ENCODE measurements at places on chromosomes 5 and 9. TPM values are rescaled to one million over a fixed set of nuclear protein-coding genes. Genes with fewer than 3 reads are reported as not detected.

GRCh38 chr5:100877274-100877673 is 25.8 kb downstream of the ST8SIA4 start:
- no peaks in the 10 kb centered on the region for H3K27me3 ChIP-seq
- no peak overlapping the region for H3K4me3 ChIP-seq
- H3K27ac ChIP-seq, result no peak overlapping the region
- no peaks in the 10 kb centered on the region for H3K4me1 ChIP-seq

- H3K36me3 ChIP-seq, result no peaks in the 10 kb centered on the region
- no peak for DNase-seq
- no peaks in the 10 kb centered on the region for H3K4me1 ChIP-seq
- no peak overlapping the region for H3K27ac ChIP-seq
- no peak overlapping the region for H3K4me3 ChIP-seq
These were observed 316.5 kb downstream of the BNC2 start for GRCh38 chr9:16553869-16554540.

GRCh38 chr9:92592946-92593861 is 57.4 kb upstream of the ECM2 start:
- no peaks in the 10 kb centered on the region for H3K27me3 ChIP-seq
- H3K4me1 ChIP-seq, result no peaks in the 10 kb centered on the region
- H3K4me3 ChIP-seq, result no peak overlapping the region
- DNase-seq, result no peak

- no peak overlapping the region for H3K27ac ChIP-seq
- no peak overlapping the region for H3K4me3 ChIP-seq
- no peaks in the 10 kb centered on the region for H3K36me3 ChIP-seq
- DNase-seq, result no peak
These were observed 344.2 kb downstream of the NTRK2 start for GRCh38 chr9:85013703-85014102.

DNA sequence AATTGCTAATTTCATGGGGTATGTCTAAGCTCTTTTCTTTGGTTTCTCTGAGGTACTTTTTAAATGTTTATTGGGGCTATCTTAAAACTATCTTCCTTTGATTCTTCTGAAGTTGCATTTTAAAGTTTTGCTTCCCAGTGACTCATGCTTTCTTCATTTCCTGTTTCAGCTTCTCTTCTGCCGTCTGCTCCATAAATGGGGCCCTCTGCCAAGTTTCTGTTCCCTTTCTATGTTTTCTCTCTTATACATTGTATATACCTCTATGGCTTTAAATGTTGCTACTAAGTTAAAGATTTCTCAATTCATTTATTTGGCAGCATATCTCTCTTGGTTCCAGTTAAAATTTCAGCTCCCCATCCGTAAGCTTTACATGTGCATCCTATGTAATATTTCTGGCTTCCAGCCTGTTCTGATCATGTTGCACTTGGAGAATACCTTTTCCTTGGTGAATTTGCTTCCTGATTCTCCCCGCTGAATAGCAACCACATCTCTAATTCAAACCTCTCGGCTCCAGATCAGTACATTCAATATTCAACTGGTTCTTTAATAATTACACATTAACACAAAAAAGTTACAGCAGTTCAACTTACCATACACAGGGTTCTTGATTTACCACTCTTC is 125.3 kb downstream of the ST8SIA4 start:
- H3K27me3 ChIP-seq, result no peaks in the 10 kb centered on the region
- H3K27ac ChIP-seq, result no peak overlapping the region
- H3K4me1 ChIP-seq, result no peaks in the 10 kb centered on the region
- H3K36me3 ChIP-seq, result no peaks in the 10 kb centered on the region
- DNase-seq, result peak; percentile 47

DNA sequence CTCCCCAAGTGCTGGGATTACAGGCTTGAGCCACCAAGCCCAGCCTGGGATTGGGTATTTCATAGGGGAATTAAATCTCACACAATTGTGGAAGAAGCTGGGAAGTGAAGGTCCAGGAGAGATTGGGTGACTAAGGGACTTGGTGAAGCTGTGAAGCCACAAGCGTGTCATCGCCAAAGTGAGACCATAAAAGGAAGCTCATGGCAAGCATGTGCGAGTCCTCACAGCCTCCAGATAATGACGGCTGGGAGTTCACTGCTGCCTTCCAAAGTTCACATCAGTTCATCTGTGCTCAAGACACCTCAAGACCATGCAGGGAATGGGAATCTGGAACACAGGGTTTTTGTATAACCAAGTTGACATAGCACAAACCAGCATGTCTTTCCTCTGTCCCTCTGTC is 210.6 kb downstream of the MARCHF11 start:
- no peaks in the 10 kb centered on the region for H3K27me3 ChIP-seq
- no peak overlapping the region for H3K4me3 ChIP-seq
- no peak overlapping the region for H3K27ac ChIP-seq
- no peak for DNase-seq

- H3K27me3 ChIP-seq, result no peaks in the 10 kb centered on the region
- H3K4me3 ChIP-seq, result no peak overlapping the region
- peaks cover 26% of the 10 kb centered on the region for H3K4me1 ChIP-seq
- no peak for DNase-seq
- H3K27ac ChIP-seq, result no peak overlapping the region
- H3K36me3 ChIP-seq, result no peaks in the 10 kb centered on the region
These were observed 2.0 kb upstream of the NINJ1 start for GRCh38 chr9:93136011-93136440.

GRCh38 chr9:134502809-134503211 is 138.8 kb upstream of the COL5A1 start:
- no peaks in the 10 kb centered on the region for H3K36me3 ChIP-seq
- DNase-seq, result peak; percentile 87

DNA sequence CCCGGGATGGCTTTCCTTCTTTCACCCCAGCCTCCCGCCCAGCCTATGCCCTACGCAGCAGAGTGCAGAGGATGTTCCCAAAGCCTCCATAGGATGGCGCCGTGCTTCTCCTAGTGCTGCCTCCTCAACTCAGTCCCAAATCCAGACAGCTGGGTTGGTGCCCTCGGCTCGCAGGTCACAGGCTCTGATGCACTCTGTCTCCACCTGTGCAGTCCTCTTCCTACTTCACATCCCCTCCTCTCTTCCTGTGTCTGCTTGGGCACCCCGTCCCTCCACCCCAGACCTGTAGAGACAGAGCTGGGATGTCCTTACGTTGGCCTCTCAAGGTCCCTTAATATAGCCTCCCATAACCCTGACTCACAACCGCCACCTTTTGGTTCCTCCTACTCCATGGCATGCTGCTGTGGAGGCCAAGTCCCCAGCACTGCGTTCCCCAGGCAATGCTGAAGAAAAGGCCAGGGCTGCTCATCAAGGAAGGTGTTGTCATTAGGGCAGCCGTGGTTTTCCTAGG is 314.4 kb downstream of the GADD45G start:
- H3K27me3 ChIP-seq, result no peaks in the 10 kb centered on the region
- H3K36me3 ChIP-seq, result no peaks in the 10 kb centered on the region
- peak; percentile 50 for DNase-seq
- H3K4me1 ChIP-seq, result no peaks in the 10 kb centered on the region
- H3K27ac ChIP-seq, result no peak overlapping the region

DNA sequence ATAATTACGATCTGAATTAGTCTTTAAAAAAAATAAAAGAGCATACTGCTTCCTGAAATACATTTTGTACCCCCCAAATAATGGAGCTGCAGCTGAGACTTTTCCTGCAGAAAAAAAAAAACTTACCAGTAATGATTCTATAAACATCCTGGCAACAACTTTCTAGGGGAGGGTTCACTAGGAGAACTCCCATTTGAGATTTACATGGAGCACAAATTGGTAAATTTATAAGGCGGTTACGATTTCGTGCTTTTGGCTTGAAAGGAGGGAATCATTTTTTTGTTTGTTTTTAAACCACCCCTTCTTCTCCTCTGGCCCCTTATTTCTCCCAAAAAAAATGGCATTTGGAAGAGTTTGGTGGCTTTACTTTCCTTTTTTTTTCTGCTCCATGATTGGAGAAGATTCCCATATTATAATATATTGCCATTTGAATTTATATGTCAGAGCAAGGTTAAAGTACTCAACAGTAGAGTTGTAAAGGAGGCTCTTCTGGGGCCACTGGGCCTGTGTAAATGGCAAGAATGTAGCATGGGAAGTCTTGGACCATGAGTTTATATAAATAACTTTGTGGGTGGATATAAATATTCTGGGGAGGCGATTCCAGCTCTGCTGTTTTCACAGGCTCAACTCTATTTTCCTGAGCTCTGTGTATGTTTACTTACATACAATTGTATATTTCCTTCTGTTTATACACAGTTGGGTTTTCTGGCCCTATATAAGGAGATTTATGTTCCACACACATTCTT is 159.9 kb downstream of the CSNK1G3 start:
- no peaks in the 10 kb centered on the region for H3K36me3 ChIP-seq
- no peak overlapping the region for H3K27ac ChIP-seq
- no peaks in the 10 kb centered on the region for H3K27me3 ChIP-seq
- DNase-seq, result no peak
- H3K4me1 ChIP-seq, result peaks cover 18% of the 10 kb centered on the region

Gene ACOT12
- total RNA-seq, result not detected

DNA sequence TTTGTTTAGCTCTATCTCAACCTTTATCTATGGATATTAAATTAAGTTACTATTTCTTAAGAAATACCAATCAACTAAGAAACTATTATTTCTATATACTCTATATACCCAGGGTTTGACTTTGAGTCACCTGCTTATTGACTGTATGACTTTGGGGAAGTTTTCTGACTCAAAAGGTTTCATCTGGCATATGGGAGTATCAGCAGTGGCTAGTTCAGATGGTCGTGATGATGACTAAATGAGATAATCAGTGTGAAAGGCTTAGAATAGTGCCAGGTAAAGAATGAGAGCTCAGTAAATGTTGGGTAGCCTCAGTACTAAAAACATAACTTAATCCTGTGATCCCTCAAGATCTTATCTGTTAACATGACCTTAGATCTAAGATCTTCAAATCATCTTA is 179.7 kb upstream of the ISL1 start:
- no peak overlapping the region for H3K27ac ChIP-seq
- no peaks in the 10 kb centered on the region for H3K27me3 ChIP-seq
- no peaks in the 10 kb centered on the region for H3K4me1 ChIP-seq
- H3K4me3 ChIP-seq, result no peak overlapping the region

DNA sequence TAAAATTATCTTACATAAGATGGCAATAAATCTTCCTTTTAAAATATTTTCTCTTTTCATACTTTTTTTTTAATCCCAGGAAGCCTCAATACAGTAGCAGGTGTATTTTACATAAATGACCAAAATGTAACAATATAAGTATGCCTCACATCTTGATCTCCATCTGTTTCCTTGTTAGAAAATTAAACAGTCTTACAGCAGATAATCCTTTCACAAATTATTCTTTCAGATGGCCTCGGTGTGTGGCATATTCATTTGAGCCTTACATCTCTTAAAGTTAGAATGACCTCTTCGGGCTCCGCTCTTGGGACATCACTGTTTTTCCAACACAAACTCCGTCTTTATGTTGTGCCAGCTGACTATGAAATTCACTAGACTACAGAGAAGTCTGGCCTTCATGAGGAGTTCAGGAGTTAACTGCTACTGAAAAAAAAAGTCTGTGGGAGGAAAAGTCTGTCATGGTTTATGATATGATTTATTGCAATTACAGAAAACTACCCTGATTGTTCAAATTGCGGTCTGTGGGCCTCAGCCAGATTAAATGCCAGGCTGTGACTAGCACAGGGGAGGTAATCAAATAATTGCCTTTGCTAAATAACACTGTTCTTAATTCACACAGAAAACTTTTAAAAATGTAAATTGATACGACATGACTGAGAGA is 292.9 kb upstream of the PUM3 start:
- no peak for DNase-seq
- H3K27ac ChIP-seq, result no peak overlapping the region
- H3K27me3 ChIP-seq, result no peaks in the 10 kb centered on the region

Gene LSM11
- total RNA-seq, result 1.8 TPM

Gene SERF1A
- 13.1 TPM for total RNA-seq

All from heart left ventricle (tissue), 16 donors.